ENCODE measurements at places on chromosomes 2 and 18. TPM values are rescaled to one million over a fixed set of nuclear protein-coding genes. Genes with fewer than 3 reads are reported as not detected.

RGPD3 gene
- total RNA-seq, result 0.10 TPM

GPBAR1 gene
- total RNA-seq, result 1.5 TPM

CYP27A1 gene
- 16.4 TPM for total RNA-seq

SERPINB11 gene
- not detected for total RNA-seq

SCN1A gene
- total RNA-seq, result not detected

PLEK gene
- 3.7 TPM for total RNA-seq

EFEMP1 gene
- total RNA-seq, result 81.2 TPM

MPHOSPH10 gene
- total RNA-seq, result 54.0 TPM

BOLL gene
- total RNA-seq, result not detected

SLC4A3 gene
- 12.2 TPM for total RNA-seq

LGALSL gene
- total RNA-seq, result 10.0 TPM

ZNF512 gene
- total RNA-seq, result 48.7 TPM

ALPG gene
- not detected for total RNA-seq

SERPINB13 gene
- total RNA-seq, result not detected

POU3F3 gene
- total RNA-seq, result not detected

TRIM43 gene
- total RNA-seq, result not detected

Data from ureter (tissue), 1 donor.